ENCODE measurements at places on chromosomes 13 and 19.

GRCh38 chr13:97124915-97125809, 97.0 kb upstream of the MBNL2 start:
- no peak for DNase-seq

DNA sequence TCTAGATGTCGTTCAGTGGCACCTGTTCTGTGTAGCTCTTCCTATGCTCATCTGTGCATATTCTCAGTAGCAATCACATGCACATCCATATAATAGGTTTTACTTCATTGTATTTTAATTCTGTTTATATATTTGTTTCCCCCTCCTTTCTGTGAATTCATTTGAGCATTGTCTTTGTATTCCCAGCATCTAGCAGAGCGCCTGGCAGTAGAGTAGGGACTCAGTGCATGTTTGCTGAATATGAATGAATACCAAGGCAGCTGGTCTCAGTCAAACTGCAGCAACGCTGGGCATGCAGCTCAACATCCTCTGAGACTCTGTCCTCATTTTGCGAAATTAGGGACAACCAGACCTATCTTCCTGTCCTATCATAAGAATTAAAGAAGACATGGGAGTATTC, 330.1 kb downstream of the SPRY2 start:
- DNase-seq: no peak

GRCh38 chr19:55370305-55370988, at the start of gene IL11:
Gene IL11 (minus strand): TSS chr19:55370463. CDS start chr19:55370310, 153 bp downstream.
- no peak for DNase-seq

- no peak for DNase-seq
These were observed 5.2 kb downstream of the TRIP10 start for GRCh38 chr19:6744381-6745301.

DNA sequence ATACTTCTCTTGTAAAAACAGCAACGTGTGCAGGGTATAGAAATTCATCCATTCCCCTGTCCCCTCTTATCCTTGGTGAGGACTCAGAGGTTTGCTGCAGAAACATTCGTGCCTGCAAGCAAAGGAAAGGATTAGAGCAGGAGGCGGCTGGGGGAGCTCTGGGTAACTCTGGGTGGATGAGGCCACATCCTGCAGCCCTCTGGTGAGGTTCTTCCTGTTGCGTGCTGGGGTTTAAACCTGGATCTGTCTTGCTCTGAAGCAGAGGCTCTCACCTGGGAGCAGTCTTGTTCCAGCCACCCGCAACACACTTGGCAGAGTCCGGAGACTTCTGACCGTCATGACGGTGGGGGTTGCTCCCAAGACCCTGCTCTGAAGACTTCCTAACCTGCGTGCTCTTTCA, 69.2 kb downstream of the ATP11A start:
- no peak for DNase-seq

DNA sequence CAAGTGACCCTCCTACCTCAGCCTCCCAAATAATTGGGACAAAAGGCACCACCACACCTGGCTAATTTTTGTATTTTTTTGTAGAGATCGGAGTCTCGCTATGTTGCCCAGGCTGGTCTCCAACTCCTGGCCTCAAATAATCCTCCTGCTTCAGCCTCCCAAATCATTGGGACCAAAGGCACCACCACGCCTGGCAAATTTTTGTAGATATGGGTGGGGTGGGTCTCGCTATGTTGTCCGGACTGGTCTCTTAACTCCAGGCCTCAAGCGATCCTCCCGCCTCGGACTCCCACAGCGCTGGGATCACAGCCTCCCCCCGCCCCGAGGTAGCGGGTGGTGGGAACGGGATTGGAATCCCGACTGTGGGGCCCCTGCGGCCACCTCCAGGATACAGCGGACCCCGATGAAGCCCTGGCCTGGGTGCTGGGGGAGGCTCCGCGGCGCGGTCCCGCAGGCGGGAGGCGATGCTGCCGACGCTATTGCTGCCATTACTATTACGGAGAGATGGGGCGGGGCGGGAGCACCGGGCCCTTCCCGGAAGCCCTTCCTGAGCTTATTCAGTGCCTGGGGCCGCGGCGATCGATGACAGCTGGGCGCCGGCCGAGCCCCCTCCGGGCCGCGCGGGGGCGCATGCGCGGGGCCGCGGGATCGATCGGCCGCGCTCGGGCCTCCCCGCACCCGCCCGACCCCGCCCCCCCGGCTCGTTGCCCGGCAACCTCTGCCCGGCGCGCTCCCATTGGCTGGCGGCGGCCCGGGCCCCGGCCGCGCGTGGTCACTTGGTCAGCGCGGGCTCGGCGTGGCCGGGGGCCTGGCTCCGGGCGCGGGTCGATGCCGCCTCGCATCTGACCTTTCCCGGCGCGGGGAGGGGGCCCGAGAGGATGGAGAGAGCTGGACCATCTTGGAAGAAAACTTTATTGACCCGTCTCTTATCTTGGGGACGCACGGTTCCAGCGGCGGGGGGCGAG, 27.9 kb upstream of the ONECUT3 start:
- DNase-seq: no peak

DNA sequence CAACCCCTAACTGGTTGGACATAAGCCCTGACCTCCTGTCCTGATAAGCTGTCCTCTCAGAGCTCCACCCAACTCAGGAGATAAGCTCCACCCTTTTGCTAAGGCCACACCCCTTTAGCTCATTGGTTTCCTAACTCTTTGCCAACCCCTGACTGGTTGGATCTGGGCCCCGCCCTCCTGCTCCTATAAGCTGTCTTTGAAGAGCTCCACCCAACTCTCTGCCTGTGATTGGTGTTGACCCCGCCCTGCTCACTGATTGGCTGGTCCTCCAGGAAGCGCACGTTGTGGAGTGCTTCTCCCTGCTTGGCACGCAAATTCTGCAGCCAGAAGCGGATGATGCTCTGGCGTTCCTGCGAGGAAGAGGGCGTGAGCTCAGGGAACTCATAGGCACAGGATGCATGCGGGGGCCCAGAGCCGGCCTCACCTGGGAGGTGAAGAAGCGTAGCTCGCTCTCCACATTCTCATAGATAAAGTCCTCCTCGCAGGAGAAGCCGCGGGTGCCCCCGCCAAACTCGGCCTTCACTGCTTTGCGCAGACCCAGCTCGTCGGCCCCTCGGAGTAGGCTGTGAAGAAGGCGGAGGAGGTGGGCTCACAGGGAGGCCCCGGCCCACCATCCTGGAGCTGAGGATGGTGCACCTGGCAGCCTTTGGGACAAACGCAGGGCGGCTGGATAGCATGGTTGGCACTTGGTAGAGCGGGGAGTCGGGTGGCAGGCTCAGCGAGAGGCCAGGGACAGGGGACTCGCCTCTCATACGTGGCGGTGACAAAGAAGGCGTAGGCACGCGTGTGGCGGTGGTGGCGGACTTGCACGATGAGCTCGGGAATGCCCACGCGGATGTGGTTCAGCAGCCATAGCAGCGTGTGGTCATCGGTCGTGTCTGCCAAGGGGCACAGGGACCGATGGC, 1.7 kb downstream of the ANO8 start:
- DNase-seq: no peak

- no peak for DNase-seq
These were observed 15.3 kb downstream of the ZNF486 start for GRCh38 chr19:20182222-20182785.

DNA sequence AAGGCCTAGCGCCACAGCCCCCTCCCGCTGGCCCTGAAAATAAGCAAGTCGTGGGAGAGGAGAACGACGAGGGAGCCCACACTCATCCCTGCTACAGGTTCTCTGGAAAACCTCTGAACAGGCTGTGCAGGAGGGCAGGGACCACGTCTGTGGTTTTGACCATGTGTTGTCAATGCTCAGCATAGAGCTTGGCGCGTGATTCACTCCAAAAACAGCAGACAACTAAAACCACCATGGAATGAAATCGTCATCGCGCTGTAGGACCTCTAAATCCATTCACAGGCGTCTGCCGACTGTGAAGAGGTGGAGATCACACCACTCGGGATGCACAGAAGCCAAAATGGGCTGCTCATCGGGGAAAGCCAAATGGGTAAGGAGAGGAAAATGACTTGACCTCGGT, 121.3 kb downstream of the COL4A1 start:
- DNase-seq: no peak

- DNase-seq: peak; percentile 81
These were observed 30.4 kb upstream of the CYP4F8 start for GRCh38 chr19:15584541-15585115.

- DNase-seq: no peak
These were observed 3.7 kb upstream of the DOCK9 start for GRCh38 chr13:98981369-98982080.

- DNase-seq: no peak
These were observed 3.7 kb downstream of the TEX29 start for GRCh38 chr13:111323950-111324651.

GRCh38 chr19:36028313-36029041, 4.2 kb downstream of the CLIP3 start:
- no peak for DNase-seq

DNA sequence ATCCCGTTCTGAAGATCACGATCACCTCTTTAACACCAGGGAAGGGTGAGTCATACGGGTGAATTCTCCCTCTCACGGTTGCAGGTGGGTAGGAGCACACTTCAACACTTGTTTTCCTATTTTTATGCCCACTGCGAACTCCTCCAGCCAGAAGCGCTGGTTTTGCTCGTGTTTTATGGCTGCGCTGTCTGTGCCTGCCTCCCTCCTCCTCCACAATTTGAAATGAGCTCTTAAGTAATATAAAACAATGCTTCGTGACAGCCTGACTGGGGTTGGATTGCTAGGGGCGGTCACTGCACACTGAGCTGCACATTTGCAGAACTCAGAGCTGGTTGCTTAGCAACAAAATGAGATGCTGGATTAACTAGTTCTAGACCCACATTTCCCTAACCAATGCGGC, 12.9 kb downstream of the CCDC70 start:
- DNase-seq: no peak

- no peak for DNase-seq
These were observed 5.9 kb downstream of the COL4A1 start for GRCh38 chr13:110301083-110301482.

GRCh38 chr19:42366673-42367072, 23.4 kb downstream of the CNFN start:
- no peak for DNase-seq

DNA sequence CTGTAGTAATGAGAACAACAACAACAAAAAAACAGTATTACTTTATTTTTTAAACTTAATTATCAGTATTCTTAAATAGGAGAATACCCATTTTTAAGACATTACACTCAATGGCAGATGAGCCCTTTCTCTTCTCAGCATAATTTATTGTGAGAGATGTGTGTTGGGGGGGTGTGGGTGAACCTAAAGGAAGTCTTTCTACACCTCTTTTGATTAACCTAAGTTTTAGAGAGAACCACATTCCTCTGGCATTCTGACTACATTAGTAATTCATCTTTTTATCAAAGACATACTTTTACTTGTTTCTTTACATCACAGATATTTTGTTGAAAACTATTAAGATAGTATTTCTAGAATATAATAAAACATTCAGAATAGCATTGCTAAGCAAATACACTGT, 890.9 kb downstream of the PCDH9 start:
- DNase-seq: no peak

GRCh38 chr13:34004676-34005075, 186.7 kb downstream of the RFC3 start:
- no peak for DNase-seq

GRCh38 chr13:21235174-21235573, 58.7 kb downstream of the MRPL57 start:
- no peak for DNase-seq

DNA sequence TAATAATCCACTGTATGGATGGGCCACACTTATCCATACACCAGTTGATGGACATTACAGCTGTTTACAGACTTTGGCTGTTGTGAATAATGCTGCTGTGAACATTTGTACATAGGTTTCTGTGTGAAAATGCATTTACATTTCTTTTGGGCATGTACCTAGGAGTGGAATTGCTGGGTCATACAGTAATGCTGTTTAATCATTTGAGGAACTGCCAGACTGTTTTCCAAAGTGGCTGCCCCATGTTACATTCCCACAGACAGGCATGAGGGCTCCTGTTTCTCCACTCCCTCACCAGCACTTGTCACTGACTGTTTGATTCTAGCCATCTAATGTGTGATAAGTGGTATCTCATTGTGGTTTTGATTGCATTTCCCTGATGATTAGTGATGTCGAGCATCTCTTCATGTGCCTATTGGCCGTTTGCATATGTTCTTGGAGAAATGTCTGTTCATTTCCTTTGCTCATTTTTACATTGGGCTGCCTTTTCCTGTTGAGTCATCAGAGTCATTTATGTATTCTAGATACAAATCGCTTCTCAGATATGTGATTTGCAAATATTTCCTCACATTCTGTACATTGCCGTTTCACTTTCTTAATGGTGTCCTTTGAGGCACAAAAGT, 12.8 kb downstream of the TMEM255B start:
- no peak for DNase-seq

DNA sequence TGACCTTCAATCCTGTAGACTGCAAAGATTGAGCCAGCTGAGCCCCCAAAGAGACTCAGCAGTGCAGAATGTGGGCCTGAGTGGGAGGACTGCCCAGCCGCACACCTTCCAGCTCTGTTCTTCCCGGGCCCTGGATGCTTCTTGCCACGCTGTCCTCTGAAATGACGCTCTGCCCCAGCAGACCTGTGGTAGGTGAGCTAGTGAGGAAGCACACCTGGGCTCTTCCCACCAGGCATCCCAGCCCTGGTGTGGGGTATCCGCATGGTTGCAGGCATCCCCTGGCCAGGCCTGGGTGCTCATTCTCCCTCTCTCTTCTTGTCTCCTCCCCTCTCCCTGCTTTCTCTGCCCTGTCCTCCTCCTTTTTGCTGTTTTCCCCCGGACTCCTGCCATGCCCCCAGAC, 9.8 kb upstream of the MZF1 start:
- no peak for DNase-seq

- DNase-seq: no peak
These were observed 3.8 kb downstream of the DOCK9 start for GRCh38 chr13:98974053-98974452.

DNA sequence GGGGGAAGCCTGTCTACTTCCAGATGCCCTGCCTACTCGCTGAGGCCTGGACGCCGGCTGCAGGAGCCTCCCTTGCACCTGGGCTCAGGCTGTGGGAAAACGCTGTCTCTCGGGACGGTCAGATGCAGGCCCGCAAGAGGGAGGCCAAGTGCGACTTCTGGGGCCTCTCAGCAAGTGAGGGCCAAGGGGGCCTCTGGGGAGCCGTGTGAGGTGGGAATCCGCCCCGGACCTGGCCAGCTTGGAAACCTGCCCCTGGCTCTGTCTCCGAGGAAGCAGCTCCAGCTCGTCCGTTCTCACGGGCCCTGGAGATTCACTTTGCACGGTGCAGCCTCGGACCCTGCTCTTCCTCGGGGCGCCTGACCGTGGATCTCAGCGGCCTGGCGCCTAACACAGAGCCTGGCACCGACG, 11.4 kb upstream of the CRTC1 start:
- DNase-seq: no peak

GRCh38 chr13:110676595-110677587, 29.0 kb downstream of the CARS2 start:
- DNase-seq: no peak

DNA sequence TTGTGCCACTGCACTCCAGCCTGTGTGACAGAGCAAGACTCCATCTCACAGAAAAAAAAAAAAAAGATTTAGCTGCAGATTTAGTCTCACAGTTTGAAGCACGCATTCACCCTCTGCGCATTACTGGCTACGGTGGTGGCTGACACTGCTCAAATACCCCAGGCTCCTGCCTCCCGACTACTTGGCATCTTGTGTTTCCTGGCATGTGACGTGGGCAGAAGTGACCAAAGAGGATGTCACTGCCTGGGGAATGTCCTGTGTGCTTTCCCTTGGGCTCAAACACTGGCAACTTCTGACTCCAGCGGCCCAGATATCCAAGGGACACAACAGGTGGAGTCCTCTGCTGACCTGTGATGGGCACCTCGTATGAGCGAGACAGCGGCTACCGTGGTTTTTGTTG, 24.7 kb upstream of the EIF3G start:
- no peak for DNase-seq

All from activated CD4-positive, alpha-beta T cell treated with anti-CD3 and anti-CD28 coated beads, Interleukin-2, amount 50 U/mL, for 24 hours (primary cell).